Cerebellum (tissue), 4 donors: ENCODE measurements at places on chromosomes 4 and X. TPM values are rescaled to one million over a fixed set of nuclear protein-coding genes. Genes with fewer than 3 reads are reported as not detected.
A peak's percentile ranks its signal among the peaks of the same experiment; 100 is the strongest.

- DNase-seq = no peak
Measured at GRCh38 chr4:163091685-163092034, 75.0 kb downstream of the NAF1 start.

The PAGE1 gene
- not detected for total RNA-seq

The DMRTC1 gene
- total RNA-seq = not detected

GRCh38 chr4:143564472-143564871 lies 51.0 kb downstream of the SMARCA5 start:
- DNase-seq = no peak

- DNase-seq = no peak
Measured at GRCh38 chr4:78022517-78022916, 34.6 kb upstream of the FRAS1 start.

GRCh38 chr4:911871-912490 lies 20.1 kb downstream of the GAK start:
- DNase-seq = peak; percentile 43
